Pancreas (tissue), 10 donors: ENCODE measurements at places on chromosomes 5 and 9. TPM values are rescaled to one million over a fixed set of nuclear protein-coding genes. Genes with fewer than 3 reads are reported as not detected.

- no peak for DNase-seq
These were observed 181.5 kb downstream of the OLFM1 start for GRCh38 chr9:135268981-135269380.

DNA sequence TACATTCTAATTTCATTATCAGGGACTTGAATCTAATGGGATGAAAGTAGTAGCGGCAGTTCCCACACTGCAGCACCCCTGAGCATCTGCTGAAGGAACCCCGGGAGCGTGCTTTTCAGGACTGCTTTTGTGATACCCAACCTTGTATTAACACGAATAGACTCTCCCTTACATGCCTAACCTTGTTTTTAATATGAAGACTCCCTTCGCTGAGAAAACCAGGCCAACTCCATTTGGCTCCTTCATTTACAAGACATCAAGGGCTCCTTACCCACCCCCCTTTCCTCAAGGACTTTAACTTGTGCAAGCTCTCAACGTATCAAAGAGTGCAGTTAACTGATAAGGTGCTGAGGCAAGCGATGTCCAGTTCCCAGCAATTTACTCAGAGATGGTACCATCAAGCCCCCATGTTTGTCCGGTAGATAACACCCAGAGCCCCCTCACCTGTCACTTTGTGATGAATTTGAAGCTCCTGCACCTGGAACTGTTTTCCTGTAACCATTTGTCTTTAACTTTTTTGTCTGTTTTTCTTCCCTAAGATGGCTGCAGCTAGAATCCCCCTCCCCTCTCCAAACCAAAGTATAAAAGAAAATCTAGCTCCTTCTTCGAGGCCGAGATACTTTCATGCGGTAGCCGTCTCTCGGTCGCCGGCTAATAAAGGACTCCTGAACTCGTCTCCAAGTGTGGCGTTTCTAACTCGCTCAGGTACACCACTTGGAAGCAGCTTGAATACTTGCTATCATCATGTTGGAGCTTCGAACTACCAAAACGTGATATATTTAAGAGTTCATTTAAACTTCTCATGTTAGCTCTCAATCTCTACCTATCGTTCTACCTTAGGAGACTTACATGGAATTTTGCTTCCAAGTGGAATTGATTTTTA is 10.7 kb downstream of the HNRNPH1 start:
- DNase-seq: no peak

- DNase-seq: no peak
These were observed 64.0 kb upstream of the TUSC1 start for GRCh38 chr9:25742256-25742655.

RUSC2 gene
- 11.7 TPM for total RNA-seq
